Stimulated activated CD4-positive, alpha-beta T cell treated with anti-CD3 and anti-CD28 coated beads, Interleukin-12 subunit alpha, Interleukin-12 subunit beta, amount 100 ng/mL, for 24 hours (primary cell): ENCODE measurements at places on chromosomes 7 and 10.

GRCh38 chr7:46490406-46490805 is 569.3 kb upstream of the IGFBP3 start:
- no peak for DNase-seq

GRCh38 chr7:47540387-47541350 is 41.2 kb downstream of the TNS3 start:
- DNase-seq: no peak

DNA sequence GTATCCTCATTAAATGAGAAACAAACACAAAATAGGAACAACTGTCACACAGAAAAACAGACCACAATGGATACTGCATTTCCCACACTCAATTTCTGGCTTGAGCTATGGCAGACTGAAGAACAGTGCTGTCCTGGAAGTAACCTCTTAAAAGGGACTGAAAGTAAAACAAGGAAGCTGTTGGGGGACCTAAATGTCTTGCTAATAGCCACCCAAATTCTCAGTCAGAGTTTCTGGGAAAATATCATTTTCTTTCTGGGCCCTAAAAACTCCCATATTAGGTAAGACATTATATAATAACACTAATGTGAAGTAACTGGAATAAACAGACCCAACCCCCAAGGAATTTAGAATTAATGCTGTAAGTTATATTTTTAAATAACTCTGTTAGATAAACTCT is 80.9 kb upstream of the TFEC start:
- DNase-seq: no peak

DNA sequence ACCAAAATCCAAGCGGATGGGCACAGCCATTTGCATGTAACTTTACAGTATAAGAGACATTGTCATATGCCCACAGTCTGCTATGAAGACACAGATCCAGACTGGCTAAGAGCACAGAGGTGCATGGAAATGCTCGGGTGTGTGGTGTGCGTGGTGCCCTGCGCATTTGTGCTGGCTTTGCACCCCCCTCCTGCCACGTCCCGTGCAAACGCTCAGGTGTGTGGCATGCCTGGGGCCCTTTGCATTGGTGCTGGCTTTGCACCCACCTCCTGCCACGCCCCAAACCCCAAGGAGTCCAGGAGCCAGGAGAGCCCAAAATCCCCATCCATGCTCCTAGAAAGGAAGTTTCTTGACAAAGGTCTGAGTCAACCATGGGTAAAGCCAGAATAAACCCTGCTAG is 306.2 kb downstream of the PTPRN2 start:
- no peak for DNase-seq

DNA sequence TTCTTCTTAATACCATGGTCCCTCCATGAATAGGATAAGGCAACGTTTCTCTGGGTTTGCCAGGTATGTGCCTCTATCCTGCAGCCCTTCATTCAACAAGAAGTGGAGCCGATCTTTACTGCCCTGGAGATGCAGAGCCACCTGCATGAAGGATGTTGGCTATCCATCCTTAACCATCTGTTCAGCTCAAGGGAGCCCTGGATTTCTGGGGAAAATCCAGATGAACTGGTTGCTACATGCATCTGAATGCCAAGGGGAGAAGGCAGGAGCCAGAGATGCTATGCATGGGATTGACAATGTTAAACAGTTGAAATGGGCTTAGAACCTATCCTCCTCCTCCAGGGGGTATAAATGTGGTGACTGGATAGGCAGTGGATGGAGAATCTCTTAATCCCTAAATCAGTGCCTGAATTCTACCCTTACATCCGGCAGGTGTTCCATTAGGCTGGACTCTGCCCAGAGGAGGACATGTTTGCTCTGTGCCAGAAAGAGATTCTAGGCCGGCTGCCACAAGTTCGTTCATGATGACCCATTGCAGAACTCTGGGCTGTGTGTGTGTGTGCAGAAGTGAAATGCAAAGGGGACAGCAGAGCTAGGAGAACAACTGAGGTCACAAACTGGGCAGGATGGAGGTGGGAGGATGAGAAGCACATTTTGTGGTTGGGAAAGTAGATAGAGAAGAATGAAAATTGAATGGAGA is 15.6 kb downstream of the CPED1 start:
- DNase-seq: no peak
